ENCODE measurements at places on chromosomes 11 and 22.

GRCh38 chr11:32312865-32313403, 122.4 kb downstream of the WT1 start:
- DNase-seq = no peak

DNA sequence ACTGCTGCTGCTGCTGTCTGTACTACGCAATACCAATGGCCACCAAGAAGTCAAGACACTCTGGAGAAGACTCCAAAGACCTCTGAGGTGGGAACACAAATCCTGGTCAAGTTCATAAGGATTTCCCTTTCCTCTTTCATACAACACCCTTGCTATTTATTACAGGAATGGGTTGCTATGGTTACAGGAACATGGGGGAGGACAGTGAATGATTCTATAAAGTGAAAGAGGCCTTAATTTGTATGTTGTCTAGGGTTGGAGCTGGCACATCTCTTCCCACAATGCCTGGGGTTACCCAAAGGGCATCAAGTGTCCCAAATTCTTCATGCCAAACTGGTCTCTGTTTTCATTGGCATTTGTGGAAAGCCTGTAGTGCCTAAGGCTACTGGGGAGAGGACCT, 11.4 kb upstream of the SEC14L3 start:
- no peak for DNase-seq

DNA sequence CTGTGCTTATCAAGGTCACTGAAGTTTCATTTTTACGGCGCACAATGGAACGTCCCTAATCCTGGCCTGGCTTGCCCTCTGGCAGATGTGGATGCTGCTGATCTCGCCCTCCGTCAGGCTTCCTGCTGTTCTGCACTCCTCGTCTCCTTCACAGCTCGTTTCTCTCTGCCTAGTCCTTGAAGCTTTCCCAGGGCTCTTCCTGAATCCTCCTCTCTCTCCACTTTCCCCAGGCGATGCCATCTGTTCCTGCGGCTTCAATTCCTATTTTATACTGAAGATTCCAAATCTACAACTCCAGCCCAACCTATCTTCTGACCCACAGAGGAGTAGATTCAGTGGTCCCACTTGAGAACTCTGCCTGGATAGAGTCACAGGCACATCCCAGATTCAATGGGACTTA, 14.2 kb downstream of the SLC22A8 start:
- DNase-seq = no peak

DNA sequence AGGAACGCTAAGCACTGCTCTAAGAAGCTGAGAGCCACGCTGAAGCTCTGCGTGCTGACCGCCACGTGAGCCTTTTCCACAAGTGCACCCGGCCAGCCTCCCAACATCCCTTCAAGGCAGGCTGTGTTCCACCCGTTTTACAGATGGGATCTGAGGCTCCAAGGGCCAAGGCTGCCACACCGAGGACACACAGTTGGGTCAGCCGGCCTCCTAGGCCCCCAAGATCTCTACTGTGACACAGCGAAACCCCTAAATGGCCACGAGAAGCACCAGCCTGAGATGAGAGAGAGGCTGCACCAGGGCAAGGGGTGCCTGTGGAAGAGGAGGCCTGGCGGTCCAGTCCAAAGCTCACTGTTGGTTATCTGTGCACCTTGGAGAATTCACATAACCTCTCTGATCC, 11.8 kb upstream of the CD5 start:
- no peak for DNase-seq

DNA sequence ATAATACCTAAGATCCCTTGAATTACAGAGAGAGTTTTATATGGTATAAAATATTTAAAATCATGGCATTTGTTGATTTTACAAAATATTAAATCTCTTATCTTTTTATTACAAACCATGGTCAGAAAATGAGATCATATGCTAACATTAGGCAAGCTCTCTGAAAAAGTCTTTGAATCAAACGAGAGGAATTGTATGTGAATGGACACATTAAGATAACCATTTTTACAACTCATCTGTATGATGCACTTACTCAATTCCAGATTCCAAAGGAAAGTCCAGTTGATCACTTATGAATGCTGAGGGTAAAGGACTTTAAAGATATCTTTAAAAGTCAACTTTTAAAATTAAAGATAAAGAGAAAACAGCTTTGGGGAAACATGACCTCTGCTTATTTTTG, 83.5 kb upstream of the LUZP2 start:
- no peak for DNase-seq

All from activated naive CD4-positive, alpha-beta T cell (primary cell).